ENCODE measurements at places on chromosomes 7 and 10.

DNA sequence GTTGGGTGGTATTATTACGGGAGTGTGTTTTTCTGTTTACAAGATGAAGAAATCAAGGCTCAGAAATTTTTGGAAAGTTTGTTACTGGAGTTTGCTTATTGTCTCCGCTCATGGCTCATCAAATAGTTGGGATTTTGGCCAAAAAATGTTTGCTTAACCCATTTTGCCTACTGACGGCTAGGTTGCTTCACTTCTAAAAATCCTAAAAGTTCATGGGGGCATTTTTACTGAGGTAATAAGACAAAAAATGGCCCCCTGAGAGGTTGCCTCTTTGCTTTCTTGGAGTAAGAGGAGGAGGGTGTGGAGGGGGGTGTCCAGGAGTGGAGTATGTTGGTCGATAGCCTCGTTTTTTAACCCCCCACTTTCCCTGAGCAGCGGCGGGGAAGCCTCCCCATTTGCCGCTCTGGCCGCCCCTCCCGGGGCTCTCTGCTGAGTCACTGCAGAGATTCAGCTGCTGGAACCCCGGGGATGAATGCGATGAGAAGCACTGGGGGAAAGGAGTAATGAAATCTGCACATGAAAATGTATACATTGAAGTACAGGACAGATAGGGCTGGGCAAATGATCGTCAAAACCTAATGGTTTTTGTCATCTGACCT lies 1.5 kb downstream of the MEST start:
- DNase-seq, result no peak

GRCh38 chr10:71205468-71205867 lies 6.9 kb upstream of the UNC5B start:
- DNase-seq, result no peak

DNA sequence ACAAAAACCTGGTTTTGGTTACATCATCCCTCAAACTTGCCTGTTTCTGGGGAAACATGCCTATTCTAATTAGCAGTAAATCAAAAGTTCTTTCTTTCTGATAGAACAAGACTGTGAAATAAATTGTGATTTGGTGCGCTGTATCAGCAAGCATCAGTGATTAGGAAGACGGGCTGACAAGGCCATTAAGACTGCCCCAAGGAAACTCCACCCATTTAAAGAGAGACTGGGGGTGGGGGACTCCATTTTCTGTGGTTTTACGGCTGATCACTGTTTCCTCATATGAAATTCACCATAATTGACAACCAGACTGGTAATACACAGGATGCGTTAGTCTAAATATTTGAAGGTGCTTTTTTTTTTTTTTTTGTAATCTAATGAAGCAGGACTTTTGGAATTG lies 68.7 kb downstream of the MBL2 start:
- no peak for DNase-seq

- DNase-seq, result no peak
Observed at GRCh38 chr7:132654150-132654549, 77.9 kb upstream of the PLXNA4 start.

DNA sequence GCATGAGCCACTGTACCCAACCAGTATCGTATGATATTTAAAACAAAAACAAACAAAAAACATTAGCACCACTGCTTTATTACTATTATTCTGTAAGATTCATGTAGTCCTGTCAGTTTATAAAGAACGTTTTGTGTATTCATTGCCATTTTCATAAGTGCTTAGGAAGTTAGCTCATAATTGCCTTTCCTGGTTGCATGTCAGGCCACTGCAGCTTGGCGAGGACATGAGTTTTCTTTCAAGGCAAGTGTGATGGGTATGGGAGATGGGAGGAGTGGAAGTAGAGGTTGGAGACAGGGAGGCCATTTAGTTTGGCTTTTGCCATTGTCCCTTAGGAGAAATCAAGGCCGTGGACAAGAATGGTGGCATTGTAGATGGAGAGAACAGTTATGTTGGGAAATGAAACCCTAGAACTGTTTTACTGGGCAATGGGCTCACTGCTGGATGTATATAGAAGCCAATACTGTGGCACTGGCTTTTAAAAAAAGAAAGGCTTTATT lies 48.9 kb downstream of the TYW1 start:
- no peak for DNase-seq

DNA sequence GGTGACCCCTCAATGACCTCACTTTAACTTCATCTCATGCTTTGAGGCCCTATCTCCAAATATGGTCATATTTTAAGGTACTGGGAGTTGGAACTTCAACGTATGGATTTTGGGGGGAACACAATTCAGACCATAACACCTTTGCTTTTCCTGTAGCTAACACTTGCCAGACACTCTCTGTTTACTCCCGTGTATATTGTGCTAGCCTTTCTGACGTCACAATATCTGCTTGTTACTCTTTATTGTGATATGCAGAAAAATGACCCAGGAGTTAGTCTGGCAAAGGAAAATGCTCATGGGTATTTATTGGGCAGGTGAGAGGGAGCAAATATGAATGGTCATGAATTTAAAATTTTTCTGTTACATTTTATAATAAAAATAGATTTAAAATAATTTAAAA lies 45.7 kb upstream of the KCND2 start:
- no peak for DNase-seq
